ENCODE measurements at places on chromosomes 16 and 17.

- no peak for DNase-seq
Measured at GRCh38 chr16:57997176-57997527, 3.3 kb downstream of the ZNF319 start.

- DNase-seq = no peak
Measured at GRCh38 chr16:15043344-15043743, 12.5 kb downstream of the NTAN1 start.

GRCh38 chr16:84467256-84467655 is 37.2 kb downstream of the MEAK7 start:
- DNase-seq = no peak

GRCh38 chr17:48925991-48926342 is 17.8 kb downstream of the UBE2Z start:
- DNase-seq = no peak

DNA sequence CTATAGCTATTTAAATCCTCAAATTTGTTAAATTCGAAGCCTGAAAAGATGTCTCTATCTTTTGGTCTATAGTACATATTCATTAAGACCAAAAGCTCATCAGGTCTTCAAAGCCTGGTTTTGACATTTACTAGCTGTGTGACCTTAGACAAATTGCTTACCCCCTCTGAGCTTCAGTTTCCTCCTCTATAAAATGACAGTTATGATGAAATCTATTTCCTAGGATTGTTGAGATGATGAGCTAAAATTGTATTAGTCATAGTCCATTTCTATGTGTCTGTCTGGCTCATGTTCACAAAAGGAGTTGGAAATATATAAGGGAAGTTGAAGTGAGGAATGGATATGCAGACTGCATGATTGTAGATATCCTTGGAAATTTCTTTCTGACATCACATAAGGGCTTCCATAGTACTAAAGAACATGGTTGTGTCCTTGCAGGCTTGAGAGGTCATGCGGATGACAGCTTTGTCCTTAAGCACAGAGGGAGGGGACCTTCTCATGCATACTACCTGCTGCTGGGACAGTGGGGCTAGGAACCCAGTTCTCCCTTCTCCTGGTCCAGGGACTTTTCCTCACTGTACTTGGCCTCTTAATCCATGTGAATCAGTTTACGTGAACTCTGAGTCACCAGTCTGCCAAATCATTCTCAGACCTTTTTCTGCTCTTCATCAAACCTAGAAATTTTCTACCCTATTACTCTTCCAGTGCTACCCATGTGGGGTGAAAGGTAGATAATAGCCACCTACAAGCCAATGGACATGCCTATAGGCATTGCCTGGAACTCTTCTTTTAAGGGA is 487.5 kb upstream of the SALL1 start:
- DNase-seq = no peak

GRCh38 chr16:64696866-64697265 is 425.0 kb downstream of the CDH11 start:
- DNase-seq = no peak

DNA sequence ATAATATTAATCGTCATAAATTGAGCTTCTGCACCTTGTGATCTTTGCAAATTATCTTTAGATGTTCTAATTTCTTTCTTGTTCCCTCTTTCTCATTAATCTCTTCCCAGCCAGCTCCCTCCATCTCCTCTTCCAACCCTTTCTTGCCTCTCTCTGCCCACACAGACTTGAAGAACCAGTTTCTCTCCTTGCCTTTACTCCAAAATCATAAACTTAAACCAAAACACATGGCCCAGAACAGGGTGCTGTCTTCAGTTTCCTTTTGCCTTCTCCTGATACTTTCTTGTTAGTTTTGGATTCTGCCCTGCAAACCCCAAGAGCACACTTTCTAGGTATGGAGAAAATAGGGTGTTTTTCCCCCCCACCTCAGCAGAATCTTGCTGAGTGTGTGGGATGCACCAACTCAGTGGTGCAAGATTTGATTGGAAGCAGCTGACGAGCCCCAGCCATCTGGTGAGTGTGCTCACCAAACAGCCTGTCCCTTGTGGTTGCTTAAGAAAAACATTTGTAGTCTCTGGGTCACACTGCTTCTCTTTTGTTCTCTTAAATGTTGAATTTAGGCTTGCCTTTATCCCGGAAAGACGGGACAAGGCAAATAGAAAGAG is 175.8 kb upstream of the MAF start:
- DNase-seq = no peak

- no peak for DNase-seq
Measured at GRCh38 chr16:54334208-54334607, 47.6 kb upstream of the IRX3 start.

- no peak for DNase-seq
Measured at GRCh38 chr17:27233776-27234175, 60.1 kb upstream of the WSB1 start.

DNA sequence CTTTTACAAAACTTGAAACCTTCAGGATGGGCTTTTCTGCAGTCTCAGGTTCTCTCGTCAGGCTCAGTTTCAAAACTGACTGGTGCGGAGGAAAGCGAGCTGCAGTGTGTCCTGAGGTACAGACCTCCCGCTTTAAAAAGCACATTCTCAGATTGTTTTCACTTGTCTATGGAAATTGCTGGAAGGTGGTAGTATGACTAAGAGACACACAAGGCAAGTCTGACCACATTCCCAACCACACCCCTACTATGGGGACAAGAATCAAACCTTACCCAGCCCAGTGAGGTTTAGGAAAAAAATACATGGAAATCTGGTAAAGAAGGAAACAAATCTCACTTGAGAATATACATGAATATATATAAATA is 18.2 kb downstream of the SRP68 start:
- no peak for DNase-seq
